ENCODE measurements at places on chromosomes 2 and 18.

GRCh38 chr18:63528863-63529492 is 13.2 kb upstream of the SERPINB12 start:
- no peak for DNase-seq

DNA sequence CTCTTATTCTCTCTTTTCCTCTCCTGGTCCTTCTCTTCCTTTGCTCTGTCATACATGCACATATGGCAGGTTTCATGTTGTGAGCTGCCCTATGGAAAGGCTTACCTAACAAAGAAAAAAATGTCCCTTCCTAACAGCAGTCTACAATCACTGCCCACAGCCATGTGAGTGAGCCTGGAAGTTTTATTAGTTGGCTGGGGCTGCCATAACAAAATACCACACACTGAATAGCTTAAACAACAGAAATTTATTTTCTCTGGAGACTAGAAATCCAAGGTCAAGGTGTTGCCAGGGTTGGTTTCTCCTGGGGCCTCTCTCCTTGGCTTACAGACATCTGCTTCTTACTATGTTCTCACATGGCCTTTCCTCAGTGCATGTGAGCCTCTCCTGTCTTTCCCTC is 142.1 kb downstream of the TRIB2 start:
- no peak for DNase-seq

- DNase-seq = no peak
Observed at GRCh38 chr2:100412881-100413321, 4.6 kb downstream of the CHST10 start.

GRCh38 chr2:96116879-96117533 is 635 bp upstream of the ADRA2B start:
- DNase-seq = no peak

- DNase-seq = no peak
Observed at GRCh38 chr2:120620025-120620793, 115.5 kb upstream of the GLI2 start.

GRCh38 chr18:48727681-48728080 is 188.8 kb downstream of the CTIF start:
- no peak for DNase-seq

DNA sequence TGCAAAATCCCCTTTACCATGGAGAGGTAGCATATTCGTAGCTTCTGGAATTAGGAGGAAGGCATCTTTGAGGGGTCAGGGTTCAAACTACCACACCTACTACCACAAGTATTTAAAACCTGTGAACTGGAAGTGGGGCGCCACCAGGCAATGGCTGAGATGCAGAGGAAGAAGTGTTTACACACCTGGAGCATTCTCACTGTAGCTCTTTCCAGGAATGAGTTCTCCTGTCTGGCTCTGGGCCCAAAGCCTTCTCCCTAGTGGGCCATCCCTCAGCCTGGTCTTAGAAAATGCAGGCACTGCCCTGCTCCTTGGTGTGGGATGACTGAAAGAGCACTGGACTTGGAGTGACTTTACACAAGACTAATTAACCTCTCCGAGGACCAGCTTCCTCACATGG is 30.7 kb upstream of the FOXI3 start:
- no peak for DNase-seq

DNA sequence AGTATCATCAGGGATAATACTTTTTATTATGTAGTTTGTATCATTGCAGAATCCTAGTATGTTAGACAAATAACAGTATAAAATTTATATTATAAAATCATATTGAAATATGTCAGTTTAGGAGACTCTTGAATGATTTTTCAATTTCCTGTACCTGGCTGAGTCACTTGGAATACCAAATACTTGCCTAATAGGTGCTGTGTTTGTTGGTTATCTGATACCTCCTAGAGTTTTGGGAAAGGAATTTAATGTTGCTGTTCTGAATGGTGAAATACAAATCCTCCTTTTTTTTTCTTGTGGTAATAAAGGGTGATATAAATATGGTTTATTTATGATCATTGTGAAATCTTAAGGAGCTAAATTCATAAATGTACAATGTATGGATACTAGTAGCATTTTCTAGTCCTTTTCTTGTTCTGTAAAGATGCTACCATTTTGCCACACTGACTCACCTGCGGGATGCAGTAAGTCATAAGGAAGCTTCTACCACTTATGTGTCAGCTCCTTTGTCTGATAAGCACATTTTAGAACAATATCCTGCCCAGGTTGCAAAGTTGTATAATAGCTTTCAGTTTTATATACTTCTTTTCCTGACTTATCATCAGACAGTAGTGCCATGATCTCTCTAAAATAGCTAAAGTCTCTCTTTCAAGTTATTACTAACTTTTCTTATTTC is 465.5 kb downstream of the XIRP2 start:
- DNase-seq = no peak

DNA sequence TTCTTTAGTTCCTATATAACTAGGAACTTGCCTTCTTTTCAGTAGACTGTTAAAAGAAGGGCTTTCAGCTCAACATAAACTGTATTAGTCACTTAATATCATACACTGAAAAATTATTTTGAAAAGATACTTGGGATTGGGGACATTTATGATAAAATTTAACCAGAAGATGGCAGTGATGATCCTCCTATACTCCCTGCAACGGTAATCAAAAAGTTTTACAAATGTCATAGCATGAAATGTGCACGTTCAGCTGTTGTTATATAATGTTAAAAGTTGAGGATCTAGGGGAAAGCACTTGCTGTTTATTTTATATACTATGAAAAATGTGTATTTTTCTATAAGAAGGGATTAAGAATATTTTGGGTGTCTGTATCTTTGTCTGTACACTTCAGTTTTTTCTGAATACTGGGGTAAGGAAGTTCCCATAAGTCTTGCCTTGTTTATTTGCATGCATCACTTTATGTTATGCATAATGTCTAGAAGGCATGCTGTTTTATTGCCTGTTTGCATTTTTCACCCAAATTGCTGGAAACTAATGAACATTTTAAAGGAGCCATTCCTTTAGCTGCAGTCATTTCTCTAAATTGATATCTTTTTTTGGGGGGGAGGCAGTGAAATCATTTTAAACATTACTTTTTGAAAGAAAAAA is 19.0 kb downstream of the DYNC1I2 start:
- DNase-seq = no peak

- DNase-seq = no peak
Observed at GRCh38 chr2:141313972-141314371, 816.8 kb downstream of the LRP1B start.

DNA sequence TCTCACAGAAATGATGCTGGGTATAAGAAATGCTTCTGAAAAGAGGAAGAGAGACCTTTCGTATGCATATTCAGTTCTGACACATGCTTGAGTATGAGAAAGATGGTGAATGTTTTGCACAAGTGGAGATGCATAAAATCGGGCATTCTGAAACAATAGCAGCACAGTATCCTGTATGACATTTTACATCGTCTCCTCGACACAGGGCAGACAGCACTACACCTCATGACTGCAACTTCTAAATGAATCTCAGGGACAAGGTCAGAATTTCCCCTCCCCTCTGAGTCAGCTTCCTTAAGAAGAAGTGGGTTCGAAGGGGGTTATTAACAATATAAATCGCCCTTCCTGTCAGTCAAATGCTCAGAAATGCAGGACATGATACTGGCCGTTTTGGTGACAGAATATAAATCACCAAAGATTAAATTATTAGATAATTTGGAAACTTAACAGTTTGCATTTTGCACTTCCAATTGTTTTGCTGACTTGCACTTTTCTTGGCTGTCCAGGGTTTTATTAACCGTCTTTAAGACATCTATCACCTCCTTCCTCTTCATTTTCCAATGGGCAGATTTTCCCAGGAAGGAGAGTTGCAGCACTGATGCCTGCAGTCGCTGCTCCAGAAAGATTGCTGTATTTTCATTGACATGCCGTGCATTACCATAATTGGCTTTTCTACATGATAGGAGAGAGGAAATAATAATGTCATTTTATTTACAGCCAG is 57.2 kb downstream of the TSHZ1 start:
- DNase-seq = no peak

- no peak for DNase-seq
Observed at GRCh38 chr2:141021611-141022010, 1109.2 kb downstream of the LRP1B start.

GRCh38 chr2:172564376-172564775 is 8.5 kb downstream of the PDK1 start:
- DNase-seq = no peak

- no peak for DNase-seq
Observed at GRCh38 chr2:233064530-233065199, 4.5 kb downstream of the INPP5D start.

GRCh38 chr2:232276084-232276732 is 102.3 kb upstream of the ALPP start:
- DNase-seq = no peak

GRCh38 chr2:29295845-29296244 is 180.6 kb downstream of the CLIP4 start:
- DNase-seq = peak; percentile 17

DNA sequence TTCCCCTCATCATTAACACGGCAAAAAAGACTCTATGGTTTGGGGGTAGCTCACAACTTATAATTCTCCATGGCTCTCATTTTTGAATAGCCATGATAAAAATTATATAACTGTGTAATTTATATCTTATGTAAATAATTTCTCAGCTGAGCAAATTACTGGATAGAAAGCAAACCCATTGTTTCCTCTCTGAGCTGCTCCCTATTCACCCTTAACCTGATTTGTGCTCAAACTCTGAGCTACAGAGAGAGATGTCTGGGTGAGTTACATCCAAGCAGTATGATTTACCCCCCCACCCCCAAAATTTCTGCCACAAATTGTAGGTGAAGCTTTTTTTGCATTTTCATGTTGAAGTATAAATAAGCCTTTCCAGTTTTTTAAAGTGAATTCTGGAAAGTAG is 123.7 kb downstream of the TFCP2L1 start:
- no peak for DNase-seq

DNA sequence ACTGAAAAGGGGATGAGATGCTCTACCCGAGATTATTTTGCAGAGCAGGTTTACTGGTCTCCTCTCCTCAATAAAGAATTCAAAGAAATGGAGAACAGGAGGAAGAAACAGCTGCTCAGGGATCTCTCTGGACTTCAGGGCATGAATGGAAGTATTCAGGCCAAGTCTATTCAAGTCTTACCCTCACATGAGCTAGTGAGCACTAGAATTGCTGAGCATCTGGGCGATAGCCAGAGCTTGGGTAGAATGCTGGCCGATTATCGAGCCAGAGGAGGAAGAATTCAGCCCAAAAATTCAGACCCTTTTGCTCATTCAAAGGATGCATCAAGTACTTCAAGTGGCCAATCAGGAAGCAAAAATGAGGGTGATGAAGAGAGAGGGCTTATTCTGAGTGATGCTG is 60.0 kb downstream of the PIKFYVE start:
- DNase-seq = no peak

DNA sequence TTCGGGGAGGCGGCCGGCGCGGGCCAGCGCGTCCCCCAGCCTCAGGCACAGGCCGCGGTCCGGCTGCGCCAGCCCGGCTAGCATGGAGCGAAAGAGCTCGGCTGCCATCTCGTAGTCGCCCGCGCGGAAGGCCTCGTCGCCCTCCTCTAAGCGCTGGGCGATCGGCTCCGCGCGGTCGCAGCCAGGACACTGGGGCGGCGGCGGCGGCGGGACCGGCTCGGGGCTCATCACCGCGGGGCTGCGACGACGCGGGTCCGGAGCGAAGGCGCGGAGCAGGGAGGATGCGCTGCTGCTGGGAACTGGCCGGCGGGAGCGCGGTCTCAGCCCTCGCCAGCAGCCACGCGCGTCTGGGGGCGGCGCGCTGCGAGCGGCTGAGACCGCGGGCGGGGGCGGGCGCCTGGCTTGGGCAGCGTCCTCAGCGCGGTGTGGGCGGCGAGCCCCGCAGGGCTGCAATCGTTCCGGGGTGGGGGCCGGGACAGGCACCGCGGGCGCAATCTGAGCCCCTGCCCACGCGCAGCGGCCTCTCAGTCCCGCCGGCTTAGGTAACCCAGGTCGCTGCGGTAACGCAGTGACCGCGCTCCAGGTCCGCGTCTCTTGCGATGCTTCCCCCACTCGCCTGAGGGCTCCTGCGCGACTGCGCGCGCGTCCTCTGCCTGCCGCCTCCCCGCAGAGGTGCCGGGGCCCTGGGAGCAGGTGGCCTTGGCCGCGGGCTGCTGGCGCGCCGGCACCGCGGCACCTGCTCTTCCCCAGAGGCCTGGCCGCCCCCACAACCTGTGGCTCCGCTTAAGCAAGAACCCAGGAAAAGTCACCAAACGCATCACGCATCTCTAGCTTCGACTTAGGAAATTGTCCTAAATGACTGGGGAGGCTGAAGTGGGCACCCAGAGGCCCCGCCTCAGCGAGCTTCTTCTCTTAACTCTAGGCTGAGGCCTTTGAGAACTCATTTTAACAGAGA is at the start of gene LONRF2:
LONRF2 (minus strand) TSS at position 636 of the 955 bp plus-strand sequence; CDS start at position 228, 408 bp downstream.
- DNase-seq = peak; percentile 65

DNA sequence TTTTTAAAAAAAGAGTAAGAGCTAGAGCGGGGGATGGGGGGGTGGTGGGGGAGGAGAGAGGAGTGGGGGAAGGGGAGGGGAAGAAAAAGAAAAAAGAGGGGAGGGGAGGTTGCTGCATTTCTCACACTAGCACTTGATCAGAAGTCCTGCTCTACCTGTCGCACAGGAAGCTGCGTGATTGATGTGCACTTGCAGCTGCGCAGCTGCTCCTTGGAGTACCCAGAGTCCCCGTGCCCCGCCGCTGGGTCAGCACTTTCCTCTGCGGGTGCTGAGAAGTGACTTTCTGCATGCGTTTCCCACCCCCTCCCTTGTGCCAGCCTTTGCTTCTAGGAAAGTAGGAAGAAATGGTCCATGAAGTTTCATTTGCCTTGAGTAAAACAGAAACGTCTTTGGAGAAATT is 297.3 kb downstream of the ETAA1 start:
- DNase-seq = no peak

GRCh38 chr2:241868661-241869081 is 858 bp upstream of the RTP5 start:
- no peak for DNase-seq

DNA sequence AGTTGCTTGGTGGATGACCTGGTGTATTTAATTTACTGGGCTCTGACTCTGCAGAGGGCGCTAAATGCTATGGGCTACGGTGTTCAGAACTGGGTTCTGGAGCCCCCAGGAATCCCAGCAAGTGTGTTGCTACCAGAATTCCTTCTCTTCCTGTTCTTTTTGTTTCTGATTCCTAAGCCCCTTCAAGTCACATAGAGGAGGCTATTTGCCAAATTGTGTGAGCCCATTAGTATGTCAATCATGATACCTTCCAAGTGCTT is 358.2 kb upstream of the SPRED2 start:
- DNase-seq = no peak

DNA sequence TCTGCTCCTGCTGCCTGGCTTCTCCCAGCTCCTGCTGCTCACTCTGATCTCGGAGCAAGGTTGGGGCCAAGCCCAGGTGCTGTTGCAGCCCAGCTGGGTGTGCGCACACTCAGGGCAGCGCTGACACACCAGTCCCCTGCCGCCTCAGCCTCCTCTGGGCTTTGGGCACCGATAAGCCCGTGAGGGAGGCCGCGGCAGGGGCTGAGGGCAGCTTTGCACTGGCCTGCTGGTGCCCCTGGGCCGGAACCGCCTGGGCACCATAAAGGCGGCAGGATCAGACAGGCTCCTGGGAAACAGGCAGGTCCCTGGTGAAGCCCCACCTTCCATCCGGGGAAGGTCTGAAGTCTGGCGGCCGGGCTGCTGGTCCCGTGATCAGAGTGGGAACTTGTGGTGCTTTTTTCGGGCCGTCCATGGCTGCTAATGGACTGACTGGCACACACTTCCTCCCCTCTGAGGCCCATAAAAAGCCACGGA is 14.1 kb upstream of the EML6 start:
- DNase-seq = no peak

- no peak for DNase-seq
Observed at GRCh38 chr18:61609131-61609530, 275.9 kb downstream of the CDH20 start.

All from left forelimb (tissue), 1 donor.